ENCODE measurements at places on chromosomes 2 and 18.

GRCh38 chr2:109707281-109708147, 86.6 kb upstream of the RGPD5 start:
- no peak for DNase-seq

- DNase-seq, result no peak
Measured at GRCh38 chr18:47244086-47244485, 7.4 kb downstream of the SKOR2 start.

DNA sequence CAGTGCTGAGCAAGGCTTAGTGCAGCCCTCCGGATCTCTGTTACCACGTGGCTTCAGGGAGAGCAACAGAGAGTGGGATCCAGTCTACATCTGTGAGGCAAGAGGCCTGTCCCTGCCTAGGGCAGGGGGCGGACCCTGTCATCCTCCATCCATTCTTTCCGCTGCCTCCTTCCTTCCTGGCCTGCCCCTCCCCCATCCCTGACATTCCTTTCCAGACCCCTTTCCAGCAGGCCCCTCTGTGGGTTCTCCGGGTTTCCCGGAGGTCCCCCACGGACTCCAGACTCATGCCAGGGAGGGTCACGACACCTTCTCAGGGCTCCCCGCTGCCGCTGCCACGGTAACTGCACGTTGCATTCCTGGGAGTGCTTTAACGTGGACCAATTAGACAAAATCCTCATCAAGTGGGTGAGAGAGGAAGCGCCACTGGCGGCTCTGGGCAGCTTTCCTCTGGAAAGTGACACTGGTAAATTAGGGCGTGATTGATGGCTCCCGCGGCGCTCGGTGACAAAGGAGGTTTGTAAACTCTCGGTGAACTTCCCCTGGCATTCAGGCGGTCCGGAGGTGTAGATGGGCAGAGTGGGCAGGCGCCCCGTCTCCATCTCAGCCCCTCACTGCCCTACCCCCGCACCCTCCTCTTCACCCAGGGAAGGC, 11.4 kb downstream of the ATOH8 start:
- DNase-seq, result no peak

- no peak for DNase-seq
Measured at GRCh38 chr2:75157435-75157834, 41.9 kb downstream of the TACR1 start.

DNA sequence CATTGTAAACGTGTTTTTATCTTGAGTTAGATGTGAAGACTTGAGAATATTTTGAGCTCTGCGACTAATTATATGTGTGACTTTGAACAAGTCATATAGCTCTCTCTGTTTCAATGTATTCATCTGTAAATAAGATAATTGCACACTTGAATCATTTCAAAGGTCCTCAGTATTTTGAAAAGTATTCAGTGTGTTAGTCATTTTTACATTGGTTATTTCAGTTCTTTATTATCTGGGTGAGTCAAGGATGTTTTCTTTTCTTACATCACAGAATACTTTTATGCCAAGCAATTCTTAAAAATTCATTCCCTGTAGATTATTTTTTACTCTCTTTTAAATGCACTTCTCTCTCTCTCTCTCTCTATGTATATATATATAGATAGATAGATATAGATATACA, 1098.0 kb upstream of the ZEB2 start:
- DNase-seq, result peak; percentile 74

GRCh38 chr18:8991155-8991554, 111.3 kb upstream of the NDUFV2 start:
- peak; percentile 84 for DNase-seq

GRCh38 chr2:206920310-206920709, 19.0 kb upstream of the CPO start:
- no peak for DNase-seq

GRCh38 chr2:1690056-1690775, 54.1 kb downstream of the PXDN start:
- no peak for DNase-seq

GRCh38 chr2:20015482-20016083, 3.1 kb upstream of the MATN3 start:
- DNase-seq, result peak; percentile 61

DNA sequence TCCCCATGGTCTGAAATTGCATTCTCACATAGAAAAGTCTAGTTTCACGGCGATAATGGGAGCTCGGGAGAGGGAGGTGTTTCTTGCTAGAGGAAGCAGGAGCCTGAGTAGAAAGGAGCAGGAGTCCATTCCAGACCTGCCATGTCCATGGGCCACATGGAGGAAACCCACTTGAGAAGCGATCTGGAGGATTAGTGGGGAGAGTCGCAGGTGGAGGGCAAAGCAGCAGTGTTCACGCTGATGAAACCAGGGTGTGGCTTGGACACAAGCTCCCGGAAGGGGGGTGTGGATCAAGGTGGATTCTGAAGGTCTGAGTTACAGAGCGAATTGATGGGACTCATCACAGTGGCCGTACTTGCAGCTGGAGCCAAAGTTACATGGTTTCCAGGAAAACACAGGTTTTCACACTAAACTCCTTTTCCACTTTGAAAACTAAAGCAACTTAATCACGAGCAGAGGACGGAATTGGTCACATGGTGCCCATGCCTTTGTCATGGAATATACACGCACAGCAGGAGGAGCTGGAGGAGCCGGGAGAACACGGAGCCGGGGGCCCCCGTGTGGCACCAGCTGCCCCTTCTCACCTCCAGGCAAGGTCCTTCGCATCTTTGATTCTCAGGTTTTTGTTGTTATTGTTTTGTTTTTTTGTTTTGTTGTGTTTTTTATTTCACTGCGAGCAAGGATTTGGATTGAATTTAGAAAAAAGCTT, 255.1 kb upstream of the MYT1L start:
- no peak for DNase-seq

DNA sequence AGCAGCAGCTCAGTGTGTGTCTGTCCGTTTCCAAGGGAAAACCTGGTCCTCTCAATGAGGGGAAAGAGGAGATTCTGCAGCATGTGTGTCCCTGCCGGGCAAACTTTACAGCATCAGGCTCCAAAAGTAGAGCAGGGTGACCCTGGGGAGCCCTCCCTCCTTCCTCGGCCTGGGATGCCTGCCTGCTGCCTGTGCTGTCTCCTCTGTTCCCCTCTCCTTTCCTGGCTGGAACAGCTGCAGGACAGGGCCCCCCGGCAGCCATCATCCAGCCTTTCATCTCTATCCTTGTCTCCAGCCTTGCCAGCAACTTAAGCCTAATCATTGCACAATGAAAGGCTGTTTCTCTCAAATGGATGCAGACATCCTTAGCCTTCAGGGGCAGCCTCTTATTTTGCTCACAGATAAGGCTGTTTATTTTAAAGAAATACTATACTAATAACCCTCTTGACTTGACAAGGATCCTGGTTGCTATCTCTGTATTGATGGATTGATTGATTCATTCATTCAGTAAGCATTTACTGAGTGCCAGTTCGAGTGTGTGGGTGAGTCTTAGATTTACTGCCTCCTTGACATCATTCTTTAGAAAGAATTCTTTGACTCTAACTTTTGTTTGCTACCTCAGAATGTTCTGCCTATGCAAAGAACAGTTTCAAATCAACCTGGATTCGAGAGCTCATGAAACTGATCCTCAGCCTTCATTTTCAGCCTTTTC, 40.6 kb upstream of the EDAR start:
- no peak for DNase-seq

GRCh38 chr2:85312404-85312803, 15.4 kb downstream of the TGOLN2 start:
- DNase-seq, result peak; percentile 19

DNA sequence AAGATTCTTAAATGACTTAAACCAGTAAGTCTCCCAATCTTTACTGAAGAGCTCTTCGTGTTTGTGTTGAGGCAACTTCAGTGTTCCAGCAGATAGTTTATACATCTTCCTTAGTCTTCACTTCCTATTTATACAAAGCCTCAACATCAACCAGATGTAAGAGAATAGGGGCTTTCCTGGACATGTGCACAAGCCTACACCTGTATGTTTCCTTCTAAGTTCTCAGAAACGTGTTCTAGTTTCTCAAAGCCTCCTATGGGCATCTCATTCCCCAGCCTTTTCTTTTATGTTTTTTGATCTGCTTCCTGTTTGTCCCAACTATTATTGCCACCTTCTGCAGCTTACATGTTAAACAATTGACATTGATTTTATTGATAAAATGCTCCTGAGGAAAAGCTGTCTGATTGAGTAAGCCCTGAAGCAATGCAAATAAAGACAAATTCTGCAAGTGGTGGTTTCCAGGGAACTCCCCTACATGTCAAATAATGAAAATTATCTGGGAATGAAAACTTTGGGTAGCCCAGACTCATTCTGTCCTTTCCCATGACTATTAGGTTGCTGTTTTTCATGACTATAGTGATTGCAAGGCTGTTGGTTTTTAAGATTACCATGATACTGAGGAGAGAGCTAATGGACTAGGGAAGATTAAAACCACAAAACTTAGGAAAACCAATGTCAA, 663.3 kb upstream of the ACVR2A start:
- DNase-seq, result no peak

- peak; percentile 47 for DNase-seq
Measured at GRCh38 chr18:12656938-12657683, 796 bp downstream of the SPIRE1 start.

DNA sequence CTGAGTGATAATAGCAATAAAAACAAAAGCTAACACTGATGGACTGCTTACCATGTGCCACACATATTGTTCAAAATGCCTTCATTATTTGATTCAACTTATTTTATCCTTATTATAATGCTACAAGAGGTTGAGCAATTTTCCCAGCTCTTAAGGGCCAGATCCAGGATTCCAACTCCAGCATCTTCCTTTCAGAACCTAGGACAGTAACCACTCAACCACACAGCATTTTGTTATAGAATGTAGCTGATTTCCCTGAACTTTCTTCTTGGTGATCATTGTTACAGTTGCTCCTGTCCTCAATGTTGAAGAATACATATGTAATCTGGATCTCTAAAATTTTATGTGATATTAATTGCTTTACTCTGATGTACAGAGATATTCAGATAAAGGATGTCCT, 341.7 kb downstream of the PIK3C3 start:
- no peak for DNase-seq

Measured in fibroblast of skin of right biceps (primary cell).